ENCODE measurements at places on chromosomes 13 and 19.
A peak's percentile ranks its signal among the peaks of the same experiment; 100 is the strongest.

DNA sequence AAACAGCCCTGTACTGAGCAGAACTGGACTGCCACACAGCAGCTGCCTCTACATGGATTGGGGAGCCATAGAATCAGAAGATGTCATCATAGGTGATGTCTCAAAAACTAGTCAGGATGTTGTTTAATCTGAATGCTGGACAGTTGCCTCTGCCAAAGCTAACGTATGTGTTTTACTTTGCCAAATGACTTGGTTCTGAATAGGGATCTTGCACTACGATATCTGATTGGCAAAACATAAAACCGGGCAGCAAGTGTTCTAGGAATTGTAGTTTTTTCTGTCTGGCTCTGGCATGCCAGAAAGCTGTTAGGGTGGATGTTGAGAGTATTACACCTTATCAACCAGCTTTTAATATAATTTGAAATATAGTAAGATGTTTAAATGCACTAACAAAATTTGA lies 645.9 kb downstream of the GPC5 start:
- DNase-seq, result no peak

DNA sequence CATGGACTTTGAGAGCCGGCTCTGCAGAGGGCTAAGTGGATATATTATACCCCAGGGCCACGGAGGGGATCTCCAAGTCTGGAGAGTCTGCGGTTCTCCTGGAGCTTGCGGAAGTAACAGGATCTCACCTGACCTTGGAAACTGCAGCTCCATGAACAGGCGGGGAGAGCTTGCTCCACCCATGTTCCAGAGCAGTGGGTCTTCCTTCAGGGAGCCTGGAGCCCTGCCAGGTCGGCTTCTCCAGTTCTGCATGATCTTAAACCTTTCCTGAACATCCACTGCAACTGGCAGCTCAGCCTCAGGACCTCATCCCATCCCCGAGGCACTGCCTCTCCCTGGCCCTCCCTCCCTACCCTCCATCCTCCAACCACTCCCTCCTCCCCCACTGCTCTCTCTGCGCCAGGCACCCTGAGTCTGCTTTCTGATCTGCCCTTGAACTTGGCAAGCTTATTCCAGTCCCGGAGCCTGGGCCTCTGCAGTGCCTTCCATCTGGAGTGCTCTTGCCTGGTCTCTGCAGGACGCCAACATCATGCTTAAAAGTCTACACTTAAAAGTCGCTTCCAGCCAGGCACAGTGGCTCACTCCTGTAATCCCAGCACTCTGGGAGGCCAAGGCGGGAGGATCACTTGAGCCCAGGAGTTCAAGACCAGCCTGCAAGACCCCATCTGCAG lies 13.2 kb downstream of the ATCAY start:
- no peak for DNase-seq

DNA sequence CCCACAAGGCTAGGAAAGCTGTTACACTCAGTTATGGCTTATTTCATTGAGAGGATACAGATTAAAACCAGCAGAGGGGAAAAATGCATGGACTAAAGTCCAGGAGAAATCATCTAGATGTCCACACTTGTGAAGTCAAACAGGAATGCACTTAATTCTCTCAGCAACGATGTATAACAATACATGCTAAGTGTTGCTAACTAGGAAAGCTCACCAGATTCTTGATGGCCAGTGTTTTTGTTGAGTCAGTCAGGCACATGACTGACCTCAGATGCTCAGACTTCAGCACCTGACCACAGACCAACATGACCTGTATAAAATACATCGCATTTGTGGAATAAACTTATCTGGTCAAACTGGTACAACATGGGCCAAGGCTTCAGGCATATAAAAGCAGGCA lies 470.2 kb upstream of the PRR20A start:
- no peak for DNase-seq

DNA sequence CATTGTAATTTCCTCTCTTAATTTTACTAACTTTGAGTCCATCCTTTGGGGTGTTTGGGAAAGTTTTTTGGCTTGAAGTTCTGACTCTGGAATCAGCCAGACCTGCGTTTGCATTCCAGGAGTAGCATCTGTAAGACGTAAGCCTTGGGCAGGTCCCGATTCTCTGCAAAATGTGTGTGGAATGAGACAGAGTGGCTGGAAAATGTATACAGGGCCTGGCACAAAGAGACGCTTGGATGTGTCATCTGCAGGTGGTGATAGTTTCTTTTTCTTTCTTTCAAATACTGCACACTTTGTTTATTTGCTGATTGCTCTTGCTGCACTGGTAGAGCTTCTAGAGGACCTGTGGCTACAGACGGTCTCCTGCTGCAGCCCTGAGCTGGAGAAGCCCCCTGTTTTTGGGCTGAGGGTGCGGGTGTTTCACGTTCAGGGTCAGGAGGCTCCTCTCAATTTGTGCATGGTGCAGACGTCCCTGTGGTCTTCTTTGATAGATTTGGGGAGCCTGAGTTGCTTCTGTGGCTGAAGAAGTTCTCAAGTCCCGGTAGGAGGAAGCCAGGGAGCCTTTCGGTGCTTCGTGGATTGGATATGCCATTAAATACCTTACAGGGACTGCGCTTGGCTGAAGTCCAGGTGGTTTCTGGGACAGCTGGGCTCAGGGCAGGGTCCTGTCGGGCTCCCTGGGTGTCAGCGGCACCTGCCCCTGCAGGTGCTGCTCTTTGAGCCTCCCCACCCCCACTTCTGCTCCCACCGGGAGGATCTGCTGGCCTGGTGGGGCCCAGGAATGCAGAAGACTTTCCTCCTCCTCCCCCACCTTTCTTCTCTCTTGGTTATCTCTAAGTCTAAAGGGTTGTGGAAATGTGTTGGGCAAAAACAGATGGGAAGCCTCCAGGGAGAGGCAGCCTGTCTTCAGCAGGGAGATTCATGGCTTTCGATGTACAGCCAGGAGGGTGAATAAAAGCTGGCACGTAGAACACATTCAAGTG lies 44.0 kb upstream of the GAS6 start:
- DNase-seq, result no peak

- DNase-seq, result peak; percentile 31
These were observed 203.1 kb upstream of the EDNRB start for GRCh38 chr13:78121459-78122348.

- no peak for DNase-seq
These were observed 80.3 kb upstream of the MRI1 start for GRCh38 chr19:13684021-13684420.
